Stimulated activated effector memory CD8-positive, alpha-beta T cell treated with anti-CD3 and anti-CD28 coated beads, Interleukin-12 subunit alpha, Interleukin-12 subunit beta, amount 100 ng/mL, for 72 hours (primary cell): ENCODE measurements at places on chromosomes 3 and 15.

- no peak for DNase-seq
Measured at GRCh38 chr3:180680097-180680430, 775 bp upstream of the CCDC39 start.

- no peak for DNase-seq
Measured at GRCh38 chr15:39808909-39809308, 26.3 kb upstream of the FSIP1 start.

DNA sequence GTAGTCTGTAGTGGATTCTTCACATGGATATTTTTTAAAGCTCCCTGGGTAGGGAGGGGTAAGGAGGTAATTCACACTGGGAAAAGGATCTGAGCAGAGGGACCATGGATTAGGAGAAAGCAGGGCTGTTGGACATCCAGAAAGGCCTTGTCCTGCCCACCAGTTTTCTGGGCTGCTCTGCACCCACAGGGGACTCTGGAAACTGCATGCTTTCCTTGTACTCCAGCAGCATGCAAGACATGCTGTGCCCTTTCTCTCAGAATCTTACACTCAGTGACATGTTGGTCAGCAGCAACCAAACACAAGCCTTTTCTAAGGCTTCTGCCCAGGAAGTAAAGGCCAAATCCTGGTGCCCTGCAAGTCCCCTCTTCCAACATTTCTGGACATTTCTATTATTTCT, 2.5 kb upstream of the FBN1 start:
- DNase-seq: no peak

DNA sequence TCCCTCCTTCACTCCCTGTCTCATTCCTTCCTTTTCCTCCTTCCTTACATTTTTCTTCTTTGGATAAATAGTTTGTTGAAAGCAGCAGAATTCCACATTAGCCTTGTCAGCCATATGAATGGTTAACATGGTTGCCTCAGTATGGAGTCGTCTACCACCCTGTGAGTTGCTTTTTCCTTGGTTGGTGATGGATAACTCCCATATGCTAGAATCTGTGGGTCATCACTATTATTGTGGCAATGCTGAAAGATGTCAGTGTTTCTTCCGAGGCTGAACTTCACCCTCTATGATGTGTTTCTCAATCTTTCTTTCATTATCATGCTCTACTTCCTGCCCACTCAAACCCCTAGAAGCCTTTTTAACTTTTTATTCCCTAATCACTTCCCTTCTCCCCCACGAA, 481.8 kb upstream of the KCNMB2 start:
- DNase-seq: no peak

GRCh38 chr3:43034911-43035310, 55.8 kb downstream of the GASK1A start:
- DNase-seq: no peak

DNA sequence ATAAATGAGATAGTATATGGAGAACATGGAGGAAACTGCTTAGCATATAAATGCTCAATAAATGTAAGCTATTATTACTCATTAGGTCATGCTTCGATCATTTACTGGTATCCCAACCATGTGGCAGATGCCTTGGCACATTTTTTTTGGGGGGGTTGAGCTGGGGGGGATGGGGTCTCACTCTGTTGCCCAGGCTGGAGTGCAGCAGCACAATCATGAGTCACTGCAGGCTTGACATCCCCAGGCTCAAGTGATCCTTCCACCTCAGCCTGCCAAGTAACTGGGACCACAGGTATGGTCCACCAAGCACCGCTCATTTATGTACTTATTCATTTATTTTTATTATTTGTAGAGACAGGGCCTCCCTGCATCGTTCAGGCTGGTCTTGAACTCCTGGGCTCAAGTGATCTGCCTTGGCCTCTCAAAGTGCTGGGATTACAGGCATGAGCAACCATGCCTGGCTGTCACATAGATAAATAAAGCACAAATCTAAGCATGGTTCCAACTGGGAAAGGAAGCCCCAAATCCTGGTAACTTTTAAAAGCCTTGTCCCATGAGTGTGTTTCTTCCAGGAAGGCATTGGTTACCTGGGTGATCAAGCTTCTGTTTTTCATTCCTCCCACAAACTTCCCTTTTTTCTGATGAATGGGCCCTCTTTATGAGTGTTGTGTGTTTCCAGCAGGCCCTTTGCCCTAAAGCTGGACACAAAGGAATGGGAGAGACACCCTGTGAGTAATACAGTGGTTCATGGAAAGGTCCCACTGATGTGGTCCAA, 147.4 kb upstream of the UMPS start:
- no peak for DNase-seq

DNA sequence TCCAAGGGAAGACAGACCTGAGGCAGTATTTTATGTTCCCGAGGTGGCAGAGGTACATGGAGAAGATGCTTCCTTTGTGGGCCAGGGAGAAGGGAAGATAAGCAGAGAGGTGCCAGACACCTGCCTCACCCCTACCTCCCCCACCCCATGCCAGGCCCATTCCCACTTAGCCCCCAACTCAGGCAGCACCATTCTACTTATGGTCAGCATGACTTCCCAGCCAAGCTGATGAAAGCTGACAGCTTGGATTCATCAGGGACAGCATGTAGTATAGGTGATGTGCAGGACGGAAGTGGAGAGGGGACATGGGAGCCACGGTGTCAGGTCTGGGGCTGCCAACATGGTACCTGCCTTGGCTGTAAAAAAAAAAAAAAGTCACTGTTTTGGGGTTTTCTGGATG, 57.5 kb upstream of the CSPG4 start:
- DNase-seq: no peak

DNA sequence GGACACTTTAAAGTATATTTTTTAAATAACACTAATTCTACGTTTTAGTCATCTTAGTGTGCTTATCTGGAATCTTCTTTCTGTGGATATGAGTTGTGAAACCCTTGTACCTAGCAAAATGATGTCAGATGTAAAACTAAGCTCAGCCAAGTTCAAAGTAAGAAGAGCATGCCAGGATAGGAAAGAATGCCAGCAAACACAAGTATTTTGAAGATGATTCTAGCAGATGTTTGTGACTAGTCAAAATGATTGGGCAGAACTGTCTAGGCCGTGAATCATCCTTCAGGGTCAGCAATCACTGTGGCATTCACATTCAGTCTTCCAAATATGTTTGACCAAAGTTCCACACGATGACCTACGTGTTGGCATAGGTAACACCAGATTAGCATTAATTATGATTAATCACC, 5.4 kb upstream of the PLOD2 start:
- no peak for DNase-seq

DNA sequence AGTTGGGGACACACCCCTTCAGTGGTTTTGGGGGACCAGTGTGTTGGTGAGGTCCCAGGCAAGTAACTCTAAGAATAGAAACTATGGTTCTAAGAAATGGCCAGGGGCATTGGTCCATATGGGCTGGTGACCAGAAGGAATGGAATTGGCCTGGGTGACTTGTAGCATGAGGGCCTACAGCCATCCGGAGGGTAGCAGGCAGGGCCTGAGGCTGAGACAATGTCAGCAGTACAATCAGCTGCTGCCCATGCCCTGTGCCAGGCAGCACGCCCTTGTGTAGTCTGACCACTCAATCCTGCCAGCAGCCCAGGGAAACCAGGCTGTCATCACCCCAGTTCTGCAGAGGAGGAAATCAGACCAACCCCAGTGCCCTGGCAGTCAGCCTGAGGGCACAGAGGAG, 100.6 kb downstream of the DNAJB8 start:
- DNase-seq: no peak

- no peak for DNase-seq
Measured at GRCh38 chr3:37542772-37543449, 318.8 kb upstream of the CTDSPL start.

DNA sequence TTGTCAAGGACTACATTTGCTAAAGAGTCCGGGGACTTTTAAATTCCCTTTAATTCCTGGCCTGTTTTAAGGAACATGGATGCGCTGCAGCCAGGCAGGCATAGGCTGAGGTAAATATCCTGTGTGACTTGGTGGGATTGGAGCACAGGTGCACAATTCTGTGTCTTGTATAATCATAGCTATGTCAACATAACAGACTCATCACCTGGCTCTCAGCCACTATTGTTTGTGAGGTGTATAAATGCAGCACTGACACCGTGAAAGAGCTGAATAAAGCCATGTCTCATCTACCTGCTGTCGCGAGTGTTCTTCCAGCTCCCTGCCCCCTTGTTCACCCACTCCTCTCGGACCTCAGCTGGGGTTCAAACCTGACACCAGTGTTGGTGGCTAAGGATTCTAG, 109.7 kb downstream of the MFSD1 start:
- no peak for DNase-seq

DNA sequence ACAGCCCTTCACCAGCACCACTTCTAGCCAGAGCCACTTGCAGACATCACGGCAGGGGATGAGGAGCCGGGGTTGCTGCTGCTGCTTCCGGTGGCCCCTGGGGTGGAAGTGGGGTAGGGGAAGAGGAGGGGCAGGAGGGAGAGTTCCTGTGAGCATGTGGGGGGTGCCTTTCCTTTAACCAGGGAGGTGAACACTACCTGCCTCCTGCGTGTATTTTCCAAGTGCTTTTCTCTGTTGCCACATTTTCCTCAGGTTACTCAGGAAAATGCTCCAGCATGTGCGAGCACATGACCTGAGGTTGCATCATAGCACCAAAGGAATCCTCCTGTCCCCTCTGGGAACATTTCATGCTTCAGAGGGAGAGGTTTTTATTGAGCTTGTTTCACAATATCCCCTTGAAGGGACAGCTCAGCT, 12.2 kb upstream of the SACM1L start:
- peak; percentile 68 for DNase-seq

- DNase-seq: no peak
Measured at GRCh38 chr3:149371001-149371722, 6.3 kb downstream of the TM4SF1 start.
